ENCODE measurements at places on chromosomes 3 and 15.

DNA sequence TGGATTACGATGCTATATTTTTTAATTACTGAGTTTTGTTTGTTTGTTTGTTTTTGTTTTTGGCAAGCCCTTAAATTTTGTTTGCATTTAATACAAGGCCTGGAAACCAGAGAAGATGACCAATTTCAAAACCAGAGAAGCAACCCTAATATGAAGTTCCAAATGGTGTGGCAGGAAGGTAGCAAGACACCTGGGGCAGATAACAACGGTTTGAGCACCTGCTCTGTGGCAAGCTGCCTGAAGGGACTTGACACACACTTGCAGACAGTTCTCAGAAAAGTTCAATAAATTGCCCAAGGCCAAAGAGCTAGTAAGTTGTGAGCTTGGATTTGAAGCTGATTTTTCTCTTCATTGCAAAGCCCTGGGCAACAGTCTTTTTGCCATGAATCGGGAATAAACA lies 151.2 kb upstream of the UBE2E1 start:
- DNase-seq: no peak

DNA sequence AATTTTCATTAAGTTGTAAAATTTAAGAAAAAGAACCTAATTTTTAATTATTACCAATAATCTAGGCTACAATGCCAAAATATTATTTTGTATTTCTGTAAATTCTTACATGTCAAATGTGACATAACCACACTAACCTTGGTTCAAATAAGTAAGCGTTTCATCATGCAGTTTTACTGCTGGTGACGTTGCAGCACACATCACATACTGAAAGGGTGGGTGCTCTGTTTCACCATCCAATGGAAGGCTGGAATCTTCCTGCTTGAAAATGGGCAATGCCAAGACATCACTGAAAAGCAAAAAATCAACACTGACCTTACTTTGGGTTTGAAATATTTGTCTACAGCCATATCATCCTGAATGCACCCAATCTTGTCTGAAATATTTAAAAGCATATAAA lies 14.8 kb downstream of the UBP1 start:
- DNase-seq: no peak

DNA sequence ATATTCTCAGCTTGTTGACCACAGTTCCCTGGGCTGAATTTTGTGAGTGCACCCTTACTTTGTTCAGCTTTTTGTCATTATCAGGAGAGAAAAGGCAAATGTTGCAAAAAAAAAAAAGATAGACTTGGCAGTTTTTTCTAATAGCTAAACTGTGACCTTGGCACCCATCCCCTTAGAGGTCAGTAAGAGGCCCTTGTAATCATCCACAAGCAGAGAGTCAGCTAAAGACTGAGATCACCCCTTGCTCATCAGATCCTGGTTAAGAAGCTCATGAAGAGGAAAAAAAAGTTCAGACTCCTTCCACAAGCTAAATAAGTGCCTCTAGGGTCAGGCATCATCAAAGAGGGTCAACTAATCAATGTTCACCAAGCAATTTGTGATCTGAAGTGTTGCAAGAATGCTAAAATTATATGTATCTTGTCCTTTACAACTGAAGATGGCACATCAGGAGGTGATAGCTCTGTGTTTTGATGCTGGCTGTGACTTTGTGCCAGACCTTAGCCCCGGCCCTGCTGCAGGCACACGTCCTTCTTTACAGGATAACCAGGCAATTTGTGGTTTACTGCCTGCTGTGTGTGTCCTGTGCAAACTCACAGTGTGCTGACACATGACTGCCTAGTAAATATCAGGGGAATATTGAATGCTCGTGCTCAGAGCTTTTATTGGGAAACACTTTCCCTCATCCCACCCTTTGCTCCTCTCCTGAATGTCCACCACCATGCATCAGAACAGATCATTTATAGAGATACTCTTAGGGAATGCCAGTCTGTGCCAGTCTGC lies 262.9 kb downstream of the IL5RA start:
- DNase-seq: no peak

DNA sequence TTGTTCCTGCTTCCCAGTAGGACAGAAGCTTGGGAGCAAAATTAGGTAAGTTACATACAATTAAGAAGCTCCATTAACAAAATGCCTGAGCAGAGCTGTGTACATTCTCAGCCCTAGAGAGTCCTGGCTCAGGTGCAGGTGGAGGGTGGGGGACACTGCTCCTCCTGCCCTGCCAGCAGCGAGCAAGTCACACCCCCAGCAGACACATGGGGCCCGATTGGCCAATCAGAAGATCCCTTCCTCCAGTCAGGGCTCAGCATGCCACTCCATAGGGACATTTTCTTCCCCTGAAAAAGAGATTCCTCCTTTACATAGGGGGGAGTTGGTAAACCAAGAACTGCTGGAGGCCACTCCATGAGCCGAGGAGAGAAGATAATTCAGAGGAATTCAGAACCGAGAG lies 62.1 kb downstream of the PLXNA1 start:
- no peak for DNase-seq

DNA sequence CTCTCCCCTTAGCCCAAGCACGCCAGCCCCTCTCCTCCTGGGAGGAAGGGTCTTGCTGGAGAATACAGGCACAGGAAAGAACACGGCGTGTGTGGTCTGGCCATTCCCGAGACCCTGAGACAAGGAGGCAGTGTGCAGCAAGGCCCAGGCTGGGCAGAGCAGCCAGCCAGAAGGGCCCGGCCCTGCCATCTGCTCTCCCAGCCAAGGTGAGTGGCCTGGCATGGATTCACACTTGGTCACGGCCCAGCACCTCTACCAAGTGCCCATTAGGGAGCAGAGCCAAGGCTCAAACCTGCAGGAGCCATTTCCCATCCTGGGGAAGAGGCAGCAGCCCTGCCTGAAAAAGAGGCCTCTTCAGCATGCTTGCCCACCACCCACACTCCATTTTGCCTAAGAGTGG lies 28.6 kb downstream of the MEGF11 start:
- no peak for DNase-seq

Data from activated CD4-positive, alpha-beta T cell treated with anti-CD3 and anti-CD28 coated beads, Interleukin-2, Interleukin-4, amounts not matched to agents 100 ng/mL and 50 ng/mL, durations not matched to agents 16 hours and 8 hours (primary cell).